Pulmonary artery endothelial cell (primary cell): ENCODE measurements at places on chromosomes 12 and 14. TPM values are rescaled to one million over a fixed set of nuclear protein-coding genes. Genes with fewer than 3 reads are reported as not detected.

DNA sequence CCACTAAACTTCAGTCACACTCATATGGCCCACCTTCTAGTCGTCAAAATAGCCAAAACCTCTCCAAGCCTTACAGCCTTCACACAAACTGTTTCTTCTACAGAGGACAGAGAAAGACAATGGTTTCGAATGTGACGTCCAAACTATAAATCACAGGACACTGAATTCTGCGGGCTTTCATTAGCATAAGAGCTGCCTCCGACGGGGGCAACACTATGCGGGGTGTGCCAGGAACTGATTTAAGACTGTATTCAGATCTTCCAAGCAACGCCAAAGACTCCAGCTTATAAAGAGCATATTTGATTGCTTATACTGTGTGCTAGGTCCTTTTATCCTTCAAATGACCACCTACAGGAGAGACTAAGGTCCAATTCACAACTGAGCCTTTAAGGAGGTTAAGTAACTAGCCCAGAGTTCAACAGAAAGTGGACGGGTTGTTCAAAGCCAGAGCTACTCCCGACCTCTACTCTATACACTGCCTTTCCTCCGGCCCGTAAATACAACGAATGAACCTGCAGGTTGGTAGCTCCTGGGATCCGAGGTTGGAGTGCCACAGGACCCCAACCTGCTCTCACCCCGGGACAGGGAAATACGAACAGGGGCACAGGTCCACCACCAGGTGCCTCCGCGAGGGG is 575 bp downstream of the L2HGDH start:
- DNase-seq = no peak

KRT1 gene
- total RNA-seq = not detected in 2 replicates

- no peak for DNase-seq
These were observed 131.6 kb downstream of the SEC23A start for GRCh38 chr14:38971258-38971921.

DNA sequence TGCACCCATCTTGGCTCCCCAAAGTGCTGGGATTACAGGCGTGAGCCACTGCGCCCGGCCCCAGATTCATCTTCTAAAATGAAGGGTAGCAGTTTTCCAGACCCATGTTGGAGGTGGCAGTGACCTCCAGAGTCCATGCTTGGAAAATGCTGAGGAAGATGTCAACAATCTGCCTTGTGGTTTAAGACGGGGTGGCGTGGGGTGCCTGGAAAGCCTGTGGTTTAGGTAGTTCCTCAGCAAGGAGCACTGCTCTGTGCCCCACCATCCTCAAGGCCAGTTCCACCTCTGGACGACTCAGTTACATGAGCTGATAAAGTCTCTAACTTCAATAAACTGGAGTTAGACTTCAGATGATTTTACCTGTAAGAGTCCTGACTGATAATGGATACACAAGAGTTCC is 48.6 kb downstream of the DRAM1 start:
- no peak for DNase-seq

DNA sequence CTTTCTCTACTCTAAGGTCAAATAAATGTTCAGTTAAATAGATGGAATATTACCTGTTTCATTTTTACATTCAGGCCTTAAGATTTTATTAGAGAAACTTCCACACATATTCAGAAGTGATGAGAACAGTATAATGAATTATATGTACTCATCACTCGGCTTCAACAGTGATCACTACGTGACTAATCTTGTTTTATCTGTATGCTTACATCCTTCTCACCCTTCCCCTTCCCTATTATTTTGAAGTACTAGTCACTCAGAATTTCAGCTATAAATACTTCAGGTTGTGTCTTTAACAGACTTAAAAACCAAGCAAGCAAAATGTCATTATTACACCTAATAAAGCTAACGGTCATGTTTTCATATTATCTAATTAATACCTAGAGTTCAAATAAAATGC is 34.9 kb downstream of the ETV6 start:
- DNase-seq = no peak

DNA sequence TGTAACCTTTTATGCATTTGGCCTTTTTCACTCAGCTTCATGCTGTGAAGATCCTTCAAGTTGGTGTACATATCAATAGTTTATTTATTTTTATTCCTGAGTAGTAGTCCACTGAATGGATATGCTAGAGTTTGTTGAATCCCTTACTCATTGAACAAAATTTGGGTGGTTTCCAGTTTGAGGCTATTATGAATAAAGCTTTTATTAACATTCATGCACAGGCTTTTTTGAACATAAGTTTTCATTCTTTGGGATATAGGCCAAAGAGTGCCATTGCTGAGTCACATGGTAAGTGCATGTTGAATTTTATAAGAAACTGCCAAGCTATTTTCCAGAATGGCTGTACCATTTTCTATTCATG is 59.5 kb upstream of the CAPRIN2 start:
- no peak for DNase-seq

DNA sequence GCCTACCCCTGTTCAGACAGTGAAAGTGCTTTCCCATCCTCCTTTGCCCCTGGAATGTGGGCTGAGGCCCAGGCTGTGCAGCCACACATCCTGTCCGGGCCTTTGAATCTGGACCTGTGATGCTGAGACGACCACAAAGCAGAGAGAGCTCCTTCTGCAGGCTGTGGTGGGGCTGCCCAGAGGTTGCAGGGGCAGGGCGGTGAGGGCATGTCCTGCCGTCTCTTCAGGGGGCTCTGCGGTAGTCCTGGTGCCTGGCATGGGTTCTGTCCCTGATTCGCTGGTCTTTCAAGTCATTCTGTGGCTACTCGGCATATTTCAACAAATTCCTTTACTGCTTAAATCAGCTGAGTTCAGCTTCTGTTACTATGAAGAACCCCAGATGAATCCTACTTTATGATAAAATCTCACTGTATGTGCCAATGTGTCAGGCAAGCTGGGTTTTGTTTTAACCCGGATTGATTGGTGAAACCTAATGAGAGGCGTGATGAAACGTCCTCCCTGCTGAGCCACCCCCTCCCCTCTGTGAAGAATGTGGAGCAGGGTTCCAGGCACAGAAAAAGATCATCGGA is 63.4 kb upstream of the DICER1 start:
- no peak for DNase-seq

SERPINA10 gene
- total RNA-seq = not detected in 2 replicates

GRCh38 chr12:31817120-31817519 is 88.3 kb upstream of the AMN1 start:
- DNase-seq = no peak

C12orf54 gene
- total RNA-seq = not detected in 2 replicates
